ENCODE measurements at places on chromosomes 16 and 17. TPM values are rescaled to one million over a fixed set of nuclear protein-coding genes. Genes with fewer than 3 reads are reported as not detected.

COX4I1 gene
- total RNA-seq = 545 TPM

SLC52A1 gene
- 0.28 TPM for total RNA-seq

KRTAP9-4 gene
- total RNA-seq = not detected

SHPK gene
- 21.4 TPM for total RNA-seq

CENPN gene
- total RNA-seq = 68.9 TPM

TEKT3 gene
- total RNA-seq = not detected

NOS2 gene
- total RNA-seq = not detected

KRT33A gene
- not detected for total RNA-seq

BRICD5 gene
- total RNA-seq = 24.6 TPM

CCL17 gene
- not detected for total RNA-seq

CD79B gene
- total RNA-seq = not detected

GRCh38 chr16:88628512-88628974 is 9.8 kb upstream of the IL17C start:
- no peak for DNase-seq
- H3K27ac ChIP-seq = no peak overlapping the region
- H3K4me3 ChIP-seq = no peak overlapping the region
- H3K4me1 ChIP-seq = no peaks in the 10 kb centered on the region

DNA sequence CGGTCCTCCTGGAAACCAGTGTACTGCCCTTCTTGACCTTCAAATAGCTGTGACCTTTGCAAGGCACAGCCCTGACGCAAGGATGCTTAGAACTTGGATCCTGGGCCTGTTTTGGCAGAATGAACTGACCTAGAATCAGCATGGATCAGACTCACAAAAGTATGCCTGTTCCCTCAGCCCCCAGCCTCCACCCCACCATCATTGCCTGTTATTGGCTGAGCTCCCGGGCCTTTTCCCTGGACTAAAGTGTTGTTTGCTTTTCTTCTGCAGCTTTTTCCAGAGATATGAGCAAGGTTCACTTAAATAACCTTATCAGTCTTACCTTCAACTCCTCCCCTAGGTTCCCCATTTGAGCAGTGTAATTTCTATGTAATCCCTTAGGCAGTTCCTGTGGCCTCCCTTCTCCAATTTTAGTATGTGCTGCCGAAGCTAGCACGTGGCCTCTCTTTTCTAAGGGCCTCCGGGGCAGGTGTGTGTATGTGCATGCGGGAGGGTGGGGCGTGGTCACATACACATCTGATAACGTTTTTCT is 347.4 kb downstream of the MAF start:
- no peak overlapping the region for H3K4me3 ChIP-seq
- H3K27ac ChIP-seq = no peak overlapping the region
- peaks cover 52% of the 10 kb centered on the region for H3K27me3 ChIP-seq
- no peak for DNase-seq

DNA sequence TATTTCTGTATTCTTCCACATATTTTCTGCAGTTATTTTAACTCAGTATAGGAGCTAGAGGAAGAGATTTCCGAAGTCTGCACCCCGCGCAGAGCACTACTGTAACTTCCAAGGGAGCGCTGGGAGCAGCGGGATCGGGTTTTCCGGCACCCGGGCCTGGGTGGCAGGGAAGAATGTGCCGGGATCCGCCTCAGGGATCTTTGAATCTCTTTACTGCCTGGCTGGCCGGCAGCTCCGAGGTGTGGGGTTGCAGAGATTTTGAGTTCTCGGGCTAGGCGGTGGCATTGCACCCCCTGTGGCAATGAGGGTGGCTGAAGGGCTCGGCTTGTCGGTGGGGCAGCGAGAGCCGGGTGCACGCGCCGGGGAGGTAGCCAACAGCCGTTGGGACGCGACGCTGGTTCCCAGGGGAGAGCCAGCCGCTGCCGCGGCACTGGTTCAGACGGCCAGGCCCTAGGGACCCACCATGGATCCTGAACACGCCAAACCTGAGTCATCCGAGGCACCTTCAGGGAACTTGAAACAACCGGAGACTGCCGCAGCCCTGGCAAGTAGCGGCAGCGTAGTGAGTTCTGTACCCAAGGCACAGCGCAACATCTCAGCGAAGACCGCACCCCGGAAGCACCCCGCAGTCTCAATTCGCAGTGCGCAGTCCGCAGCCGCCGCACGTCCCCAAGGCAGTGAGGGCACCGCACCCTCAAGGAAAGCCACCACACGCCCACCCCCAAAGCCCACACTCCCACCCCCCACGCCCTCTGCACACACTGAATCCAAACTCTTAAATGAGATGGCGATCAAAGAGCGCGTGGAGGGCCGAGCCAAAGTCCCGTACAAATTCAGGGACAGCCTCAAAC is at the start of gene CMTM1:
Gene CMTM1 (plus strand): TSS at position 389 of the 851 bp plus-strand sequence. CDS start 75 bp downstream, at position 464.
- no peak for DNase-seq
- H3K36me3 ChIP-seq = 0 out of 2 replicates have a peak, but pooled peaks cover 5% of the 10 kb centered on the region
- peaks cover 22% of the 10 kb centered on the region for H3K4me1 ChIP-seq
- no peak within 1 kb of the TSS for H3K27ac ChIP-seq
- no peak within 1 kb of the TSS for H3K4me3 ChIP-seq

- no peak overlapping the region for H3K27ac ChIP-seq
- H3K36me3 ChIP-seq = peaks cover 21% of the 10 kb centered on the region
- H3K4me3 ChIP-seq = no peak overlapping the region
- no peak for DNase-seq
- peaks cover 26% of the 10 kb centered on the region for H3K4me1 ChIP-seq
- H3K27me3 ChIP-seq = no peaks in the 10 kb centered on the region
Measured at GRCh38 chr16:58198803-58199411, 1.0 kb upstream of the CSNK2A2 start.

DNA sequence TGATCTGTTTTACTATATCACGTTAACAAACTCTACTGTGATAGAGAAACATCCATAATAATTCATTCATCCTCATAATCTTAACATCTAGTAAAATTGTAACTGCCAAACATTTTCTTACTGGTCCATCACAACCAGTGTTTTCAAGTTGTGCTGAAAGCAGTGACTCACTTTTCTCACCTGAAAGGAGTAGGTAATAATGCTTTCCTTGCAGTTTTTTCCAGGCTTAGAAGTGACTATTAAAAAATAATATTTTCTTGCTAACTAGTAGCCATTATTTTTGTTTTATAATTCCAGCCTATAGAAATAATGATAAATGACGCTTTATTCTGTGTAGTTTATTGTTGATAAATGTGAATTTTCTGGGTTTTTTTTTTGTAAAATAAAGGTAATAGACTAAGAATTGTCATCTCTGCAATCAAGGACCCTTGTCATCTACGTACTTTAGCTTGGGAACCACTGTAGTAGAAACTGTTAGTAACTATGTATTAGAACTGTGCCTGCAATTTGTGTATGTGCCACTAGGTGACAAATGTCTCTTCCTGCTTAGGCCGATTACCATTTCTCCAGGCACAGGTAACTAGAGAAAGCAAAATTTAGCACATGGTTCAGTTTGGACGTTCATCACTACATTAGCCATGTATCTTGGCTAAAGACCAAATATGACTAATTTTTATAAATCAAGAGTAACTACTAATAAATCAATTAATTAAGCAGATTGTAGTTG is 409.4 kb upstream of the ERCC4 start:
- no peak overlapping the region for H3K4me3 ChIP-seq
- no peak overlapping the region for H3K27ac ChIP-seq
- DNase-seq = no peak
- no peaks in the 10 kb centered on the region for H3K4me1 ChIP-seq
- no peaks in the 10 kb centered on the region for H3K36me3 ChIP-seq
- H3K27me3 ChIP-seq = no peaks in the 10 kb centered on the region

GRCh38 chr17:40427002-40427491 is 9.4 kb upstream of the TOP2A start:
- H3K36me3 ChIP-seq = no peaks in the 10 kb centered on the region
- peaks cover 12% of the 10 kb centered on the region for H3K4me1 ChIP-seq
- no peak overlapping the region for H3K27ac ChIP-seq

GRCh38 chr16:31704138-31704537 is 169.5 kb upstream of the ZNF267 start:
- no peaks in the 10 kb centered on the region for H3K27me3 ChIP-seq
- H3K4me3 ChIP-seq = no peak overlapping the region
- no peak for DNase-seq
- H3K27ac ChIP-seq = no peak overlapping the region
- H3K4me1 ChIP-seq = peaks cover 10% of the 10 kb centered on the region
- peaks cover 4% of the 10 kb centered on the region for H3K36me3 ChIP-seq

GRCh38 chr16:88608076-88608475 is 30.3 kb upstream of the IL17C start:
- no peak overlapping the region for H3K27ac ChIP-seq
- no peaks in the 10 kb centered on the region for H3K27me3 ChIP-seq
- no peak overlapping the region for H3K4me3 ChIP-seq
- no peaks in the 10 kb centered on the region for H3K4me1 ChIP-seq
- H3K36me3 ChIP-seq = no peaks in the 10 kb centered on the region
- DNase-seq = no peak

DNA sequence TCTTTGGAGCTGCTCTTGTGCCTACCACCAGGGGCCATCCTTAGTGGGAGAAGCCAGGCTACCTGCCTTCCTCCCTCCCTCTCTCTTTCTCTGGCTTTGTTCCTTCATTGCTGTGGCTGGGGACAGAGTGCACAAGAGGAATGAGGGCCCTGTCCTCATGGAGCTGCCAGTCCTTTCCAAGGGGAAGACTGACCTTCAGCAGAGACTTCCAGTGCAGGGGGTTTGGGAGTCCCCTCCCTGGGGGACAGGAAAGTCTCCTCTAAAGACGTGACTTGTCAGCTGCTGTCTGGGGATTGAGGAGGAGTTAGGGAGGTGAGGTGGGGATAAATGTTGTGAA is 108.1 kb downstream of the CMIP start:
- H3K36me3 ChIP-seq = no peaks in the 10 kb centered on the region
- no peak overlapping the region for H3K27ac ChIP-seq
- no peaks in the 10 kb centered on the region for H3K27me3 ChIP-seq
- DNase-seq = no peak
- H3K4me1 ChIP-seq = peaks cover under 1% of the 10 kb centered on the region

DNA sequence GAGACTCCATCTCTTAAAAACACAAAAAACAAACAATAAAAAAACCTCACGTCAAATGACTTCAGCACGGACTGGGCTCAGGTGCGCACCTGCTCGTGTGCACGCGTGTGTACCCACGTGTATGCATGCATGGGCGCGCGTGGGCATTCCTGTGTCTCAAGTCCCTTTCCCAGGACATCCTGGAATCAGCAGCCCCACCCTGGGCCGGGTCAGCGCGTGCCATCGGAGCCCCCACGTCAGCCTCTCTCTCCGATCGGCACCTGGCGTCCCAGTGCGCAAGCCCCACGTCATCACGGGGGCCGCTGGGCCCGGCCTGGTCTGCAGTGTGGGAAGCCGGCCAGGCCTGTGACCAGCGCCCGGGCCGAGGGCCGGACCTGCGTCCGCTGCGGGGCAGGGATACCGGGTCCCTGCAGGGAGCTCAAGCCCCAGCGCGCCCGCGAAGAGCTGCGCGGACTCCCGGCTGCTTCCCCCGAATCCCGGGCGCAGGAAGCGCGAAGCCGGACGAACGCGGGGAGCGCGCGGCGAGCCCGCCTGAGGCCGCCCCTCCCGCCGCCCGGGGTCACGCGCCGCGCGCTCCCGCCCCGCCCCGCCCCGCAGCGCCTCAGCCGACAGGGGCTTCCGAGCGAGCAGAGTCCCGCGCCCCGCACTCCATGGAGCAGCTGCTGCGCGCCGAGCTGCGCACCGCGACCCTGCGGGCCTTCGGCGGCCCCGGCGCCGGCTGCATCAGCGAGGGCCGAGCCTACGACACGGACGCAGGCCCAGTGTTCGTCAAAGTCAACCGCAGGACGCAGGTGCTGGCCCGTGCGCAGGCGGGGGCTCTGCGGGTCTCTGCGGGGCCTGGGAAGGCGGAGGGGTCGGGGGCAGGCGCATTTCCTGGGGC is at the start of gene FN3K:
Gene FN3K (plus strand): TSS at position 629 of the 880 bp plus-strand sequence. CDS start 22 bp downstream, at position 651.
- H3K27me3 ChIP-seq = no peaks in the 10 kb centered on the region
- no peaks in the 10 kb centered on the region for H3K36me3 ChIP-seq
- H3K4me3 ChIP-seq = peak within 1 kb of the TSS; percentile 56
- no peak for DNase-seq

- no peaks in the 10 kb centered on the region for H3K4me1 ChIP-seq
- DNase-seq = no peak
- no peaks in the 10 kb centered on the region for H3K27me3 ChIP-seq
Measured at GRCh38 chr16:21023509-21024202, 123.1 kb downstream of the LYRM1 start.

DNA sequence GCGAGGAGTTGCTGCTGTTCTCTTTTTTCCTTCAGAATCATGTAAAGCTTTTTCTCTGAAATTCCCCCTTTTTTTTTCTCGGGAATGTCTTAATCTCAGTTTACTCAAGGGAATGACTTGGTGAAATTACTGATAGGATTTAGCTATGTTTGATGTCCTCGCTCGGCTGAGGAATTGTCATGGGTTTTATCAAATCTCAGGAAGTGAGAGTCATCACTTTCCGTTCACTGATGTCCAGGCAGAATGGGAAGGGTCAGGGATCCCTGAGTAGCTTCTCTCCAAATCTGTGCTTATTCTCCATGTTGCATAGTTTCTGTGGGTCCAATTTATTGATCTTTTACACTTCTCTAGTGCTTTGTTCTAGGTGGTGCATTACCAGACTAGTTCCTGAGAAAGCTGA is 6.3 kb downstream of the IGSF6 start:
- DNase-seq = no peak
- H3K36me3 ChIP-seq = peaks cover 12% of the 10 kb centered on the region
- no peak overlapping the region for H3K4me3 ChIP-seq
- no peaks in the 10 kb centered on the region for H3K27me3 ChIP-seq

DNA sequence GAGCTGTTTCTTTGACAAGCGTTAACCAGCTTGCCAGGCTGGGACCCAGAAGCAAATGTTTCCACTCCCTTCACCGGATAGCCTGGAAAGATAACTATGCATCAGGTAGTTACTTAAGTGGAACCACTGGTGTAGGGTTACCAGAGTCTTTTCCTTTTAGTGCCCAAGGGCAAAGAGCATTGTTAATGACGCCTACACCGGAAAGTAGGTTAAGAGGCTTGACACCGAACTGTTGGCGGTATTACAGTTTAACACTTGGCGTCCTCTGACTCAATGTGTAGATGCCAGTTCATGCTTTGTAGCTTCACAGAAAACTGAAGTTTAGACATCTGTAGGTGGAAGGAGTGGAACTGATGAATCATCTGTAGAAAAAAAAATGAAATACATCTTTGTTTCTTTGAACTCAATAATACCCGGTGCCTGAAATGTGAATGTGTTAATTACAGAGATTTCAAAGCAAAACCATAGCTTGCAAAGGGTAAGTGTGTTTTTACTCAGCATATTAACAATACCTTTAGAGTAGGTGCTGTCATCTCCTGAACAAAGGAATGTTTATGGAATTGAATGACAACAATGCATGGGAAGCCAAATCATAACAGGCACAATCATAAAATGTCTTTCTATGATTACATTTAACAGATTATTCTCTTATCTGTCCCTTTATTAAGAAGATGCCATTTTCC is 426.7 kb upstream of the SALL1 start:
- DNase-seq = no peak
- H3K36me3 ChIP-seq = no peaks in the 10 kb centered on the region
- no peak overlapping the region for H3K4me3 ChIP-seq
- H3K27me3 ChIP-seq = peaks cover 14% of the 10 kb centered on the region

Measured in PC-9 (cell line).